ENCODE measurements at places on chromosomes 7 and 10. TPM values are rescaled to one million over a fixed set of nuclear protein-coding genes. Genes with fewer than 3 reads are reported as not detected.

- no peak for DNase-seq
Observed at GRCh38 chr10:24930427-24930826, 22.0 kb downstream of the PRTFDC1 start.

DNA sequence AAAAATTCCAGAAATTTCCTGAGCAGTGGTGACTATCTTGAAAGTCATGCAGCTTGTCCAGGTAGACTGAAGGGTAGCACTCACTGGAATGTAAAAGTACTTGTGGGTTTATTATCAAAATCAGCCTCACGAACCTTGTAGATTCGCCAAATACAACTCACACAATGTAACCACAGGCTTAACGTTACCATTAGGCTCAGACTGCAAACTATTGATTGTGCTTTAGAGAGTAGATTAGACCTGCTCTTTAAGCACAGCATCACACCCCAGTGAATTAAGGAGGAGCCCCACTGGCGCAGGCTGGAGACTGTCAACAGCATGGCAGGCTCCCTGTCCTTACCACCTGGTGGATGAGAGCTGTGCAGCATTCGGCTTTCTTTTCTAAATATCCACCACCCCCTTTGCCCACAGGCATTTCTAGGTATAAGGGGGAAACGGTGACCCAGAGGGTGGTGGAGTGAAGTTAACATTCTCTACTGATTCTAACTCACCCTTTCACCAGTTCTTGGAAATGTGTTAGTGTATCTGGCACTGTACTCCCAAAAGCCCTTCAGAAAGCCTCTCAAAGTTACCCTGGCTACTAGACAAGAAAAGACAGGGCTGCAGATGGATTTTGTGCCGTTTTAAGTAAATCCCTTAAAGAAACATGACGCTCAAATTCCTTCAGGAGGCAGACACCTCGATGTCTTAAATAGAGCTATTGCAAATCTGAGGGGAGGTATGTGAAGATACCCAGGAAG is 56.6 kb downstream of the GSDME start:
- no peak for DNase-seq

DNA sequence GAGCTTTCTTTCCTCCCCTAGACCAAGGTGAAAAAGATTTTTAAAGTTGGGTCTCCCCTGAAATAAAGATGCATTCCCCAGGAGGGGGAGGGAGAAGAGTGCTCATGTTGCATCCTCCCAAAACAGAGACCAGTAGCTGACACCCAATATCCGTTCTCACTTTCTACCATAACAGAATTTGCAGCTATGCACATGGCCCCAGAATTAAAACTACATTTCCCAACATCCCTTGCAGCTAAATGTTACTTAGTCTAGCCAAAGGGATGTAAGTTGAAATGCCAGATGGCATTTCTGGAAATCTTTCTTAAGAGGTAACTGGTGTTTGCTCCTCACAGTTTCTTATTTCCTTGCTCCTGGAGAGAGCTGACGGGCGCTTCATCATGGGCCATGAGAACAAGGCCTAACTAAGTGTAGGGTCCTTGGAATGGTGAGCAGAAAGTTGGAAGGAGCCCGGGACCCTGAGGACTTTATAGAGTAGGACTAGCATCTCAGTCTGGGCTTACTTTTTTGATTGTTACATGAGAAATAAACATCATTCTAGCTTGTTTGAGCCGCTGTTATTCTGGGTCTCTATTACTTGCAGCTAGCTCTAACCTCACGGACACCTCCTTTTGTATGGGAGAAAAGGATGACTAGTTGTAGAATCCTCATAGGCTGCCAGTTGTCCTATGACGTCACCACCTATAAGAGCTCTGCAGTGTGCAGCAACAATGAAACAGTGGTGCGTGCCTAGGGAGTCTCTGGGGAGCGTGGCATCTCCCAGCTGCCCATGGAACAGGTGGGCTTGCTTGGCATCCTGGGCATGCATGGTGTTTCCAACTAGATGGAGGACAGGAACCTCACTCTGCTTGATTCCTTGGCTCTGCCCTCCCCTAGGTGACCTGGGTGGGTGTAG is 46.1 kb upstream of the EXOC6 start:
- DNase-seq = no peak

GRCh38 chr10:78515038-78515872 is 481.6 kb downstream of the RPS24 start:
- DNase-seq = peak; percentile 38

DNA sequence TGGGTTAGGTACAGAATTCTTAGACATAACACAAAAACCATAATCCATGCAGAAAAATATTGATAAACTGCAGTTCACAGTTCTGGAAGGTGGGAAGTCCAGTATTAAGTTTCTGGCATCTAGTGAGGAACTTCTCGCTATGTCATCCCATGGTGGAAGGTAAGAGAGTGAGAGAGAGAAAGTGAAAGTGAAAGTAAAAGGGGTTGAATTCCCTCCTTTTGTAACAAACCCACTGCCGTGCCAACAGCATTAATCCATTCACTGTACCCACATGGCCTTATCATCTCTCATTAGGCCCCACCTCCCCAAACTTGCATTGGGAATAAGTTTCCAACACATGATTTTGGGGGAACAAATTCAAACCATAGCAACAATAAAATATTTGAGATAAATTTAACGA is 17.1 kb downstream of the ZNF485 start:
- DNase-seq = no peak

GRCh38 chr7:25933921-25934320 is 218.1 kb upstream of the NFE2L3 start:
- no peak for DNase-seq

DNA sequence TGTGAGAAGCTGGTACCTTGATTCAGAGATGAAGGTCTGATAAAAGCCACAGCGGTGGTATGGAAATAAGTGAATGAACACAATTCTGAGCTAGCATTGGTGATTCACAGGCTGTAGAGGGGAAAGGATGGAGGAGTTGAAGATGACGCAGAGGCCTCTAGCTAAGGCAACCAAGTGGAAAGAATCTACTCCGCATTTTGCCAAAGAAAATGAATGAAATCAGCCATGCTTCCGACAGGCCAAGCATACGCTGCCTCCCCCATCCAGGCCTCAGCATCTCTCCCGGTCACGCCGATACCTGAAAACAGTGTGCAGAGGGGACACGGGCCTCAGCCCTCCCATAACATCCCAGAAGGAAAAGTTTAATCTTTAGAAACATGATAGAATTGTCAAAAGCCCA is 124.3 kb upstream of the UNC5B start:
- no peak for DNase-seq

DNA sequence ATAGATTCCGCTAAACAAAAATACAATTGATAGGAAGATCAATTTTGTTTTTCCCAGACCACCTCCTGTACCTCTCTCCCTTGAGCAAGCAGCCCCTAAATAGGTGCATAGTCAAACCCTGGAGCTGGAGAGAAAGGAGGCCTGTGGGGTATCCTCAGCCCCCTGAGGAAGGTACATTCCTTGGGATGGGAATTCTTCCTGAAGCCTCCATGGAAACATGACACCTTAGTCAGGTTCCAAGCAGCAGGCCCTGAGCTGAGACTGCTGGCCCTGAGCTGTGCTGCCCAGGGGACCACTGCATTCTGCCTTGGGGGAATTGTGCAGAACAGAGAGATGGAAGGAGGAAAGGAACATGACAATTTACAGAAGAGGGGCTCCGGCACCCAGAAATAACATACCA is 7.4 kb downstream of the HNRNPF start:
- no peak for DNase-seq

- no peak for DNase-seq
Observed at GRCh38 chr10:71727105-71727737, 7.6 kb upstream of the C10orf105 start.

- no peak for DNase-seq
Observed at GRCh38 chr7:7812112-7812511, 93.7 kb upstream of the RPA3 start.

GRCh38 chr7:101563198-101563901 is 65.7 kb downstream of the MYL10 start:
- DNase-seq = no peak

- no peak for DNase-seq
Observed at GRCh38 chr10:7811000-7811399, 7.3 kb upstream of the TAF3 start.

- no peak for DNase-seq
Observed at GRCh38 chr10:114868870-114869519, 47.4 kb downstream of the FHIP2A start.

The RET gene
- 6.1 TPM for total RNA-seq

The PGAM2 gene
- total RNA-seq = 799 TPM

The CRPPA gene
- 7.9 TPM for total RNA-seq

The C10orf53 gene
- total RNA-seq = not detected

The ITIH2 gene
- total RNA-seq = not detected

The MINPP1 gene
- total RNA-seq = 8.0 TPM

The ATG9B gene
- 0.32 TPM for total RNA-seq

The GIMAP6 gene
- total RNA-seq = 36.8 TPM

All from left cardiac atrium (tissue), 4 donors.